ENCODE measurements at places on chromosomes 7 and 10.

DNA sequence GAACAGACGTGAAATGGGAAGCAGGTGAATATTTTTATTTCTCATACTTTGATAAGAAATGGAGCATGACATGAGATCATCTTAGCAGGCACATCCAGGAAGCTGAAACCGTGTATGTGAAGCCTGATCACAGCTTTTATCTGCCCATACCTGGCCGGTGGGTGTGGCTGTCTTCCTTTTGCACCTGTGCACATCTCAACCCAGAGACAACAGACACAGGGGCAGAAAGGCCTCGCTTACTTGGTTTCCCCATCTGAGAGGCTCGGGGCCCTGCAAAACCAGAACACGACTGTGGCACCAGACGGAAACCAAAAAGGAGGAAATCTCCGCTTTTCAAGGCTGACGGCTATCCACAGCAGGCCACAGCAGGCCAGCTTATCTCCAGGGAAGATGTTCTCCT, 116.4 kb downstream of the TCERG1L start:
- DNase-seq, result no peak

- no peak for DNase-seq
Measured at GRCh38 chr7:153383781-153384180, 624.2 kb downstream of the ACTR3B start.

- DNase-seq, result no peak
Measured at GRCh38 chr10:7444551-7445121, 33.8 kb upstream of the SFMBT2 start.

DNA sequence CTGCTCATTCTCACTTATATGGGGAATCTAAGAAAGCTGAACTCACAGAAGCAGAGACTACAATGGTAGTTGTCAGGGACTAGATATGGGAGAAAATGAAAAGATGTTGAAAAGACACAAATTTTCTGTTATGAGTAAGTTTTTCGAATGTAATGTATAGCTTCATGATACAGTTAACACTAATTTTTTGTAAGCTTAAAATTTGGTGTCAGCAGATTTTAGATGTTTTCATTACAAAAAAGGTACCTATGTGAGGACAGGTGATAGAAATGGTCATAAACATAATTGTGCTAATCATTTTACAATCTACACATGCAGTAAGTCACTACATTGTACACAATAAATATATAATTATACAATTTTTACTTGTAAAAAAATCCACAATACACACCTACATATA, 286.6 kb downstream of the ZNF33B start:
- no peak for DNase-seq

DNA sequence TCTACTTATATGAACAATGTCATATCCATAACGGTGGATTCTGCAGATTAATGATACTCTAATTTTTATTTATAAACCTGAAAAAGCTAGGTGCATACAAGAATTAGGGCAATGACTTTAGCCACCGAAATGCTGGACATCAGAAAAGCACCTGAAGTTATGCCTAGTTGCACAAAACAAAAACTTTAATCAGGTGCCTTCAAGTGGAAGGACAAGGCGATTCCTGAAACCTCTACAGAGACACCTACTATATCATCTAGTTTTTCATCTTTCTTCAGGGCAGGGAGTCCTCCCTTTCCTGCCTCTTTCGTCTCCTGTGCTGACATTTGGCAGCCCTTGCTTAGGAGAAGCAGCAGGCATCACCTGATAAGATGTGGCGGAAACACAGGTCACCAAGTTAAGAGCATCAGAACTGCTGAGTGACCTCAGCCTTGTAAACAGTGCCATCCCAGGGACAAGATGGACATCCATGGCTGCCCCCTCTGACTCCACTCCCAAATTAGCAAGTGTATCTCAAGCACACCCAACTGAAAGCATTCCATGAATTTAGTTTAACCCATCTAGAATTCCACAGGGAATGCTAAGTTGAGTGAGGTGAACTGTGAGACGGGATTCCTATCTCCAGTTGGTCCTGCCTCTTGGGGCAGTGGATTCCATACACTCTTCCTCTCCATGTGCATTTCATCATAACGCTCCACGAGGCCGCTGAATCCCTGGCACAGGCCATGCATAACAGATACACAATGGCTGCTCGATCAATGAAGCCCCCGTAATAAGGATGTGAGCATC, 5.8 kb downstream of the ITPRIP start:
- DNase-seq, result no peak

GRCh38 chr10:110900983-110901382, 18.0 kb downstream of the BBIP1 start:
- no peak for DNase-seq

DNA sequence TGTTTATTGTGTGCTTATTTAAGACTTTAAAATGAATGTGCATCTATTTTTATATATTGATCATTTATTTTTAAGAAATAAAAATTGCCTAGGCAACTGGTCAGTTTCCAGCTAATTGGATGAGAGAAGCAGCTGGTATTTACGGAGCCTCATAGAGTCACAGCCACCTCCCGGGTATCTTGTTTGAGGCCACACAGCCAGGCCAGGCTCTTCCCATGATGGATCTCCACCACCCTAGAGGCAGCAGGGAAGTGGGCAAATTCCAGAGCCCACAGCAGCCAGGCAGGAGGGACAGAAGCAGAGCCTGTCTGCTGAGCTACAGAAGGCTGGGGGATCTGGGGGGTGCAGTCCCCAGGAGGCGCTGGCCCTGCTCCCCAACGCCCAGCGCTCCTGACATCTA, 61.6 kb downstream of the CLEC2L start:
- DNase-seq, result no peak

DNA sequence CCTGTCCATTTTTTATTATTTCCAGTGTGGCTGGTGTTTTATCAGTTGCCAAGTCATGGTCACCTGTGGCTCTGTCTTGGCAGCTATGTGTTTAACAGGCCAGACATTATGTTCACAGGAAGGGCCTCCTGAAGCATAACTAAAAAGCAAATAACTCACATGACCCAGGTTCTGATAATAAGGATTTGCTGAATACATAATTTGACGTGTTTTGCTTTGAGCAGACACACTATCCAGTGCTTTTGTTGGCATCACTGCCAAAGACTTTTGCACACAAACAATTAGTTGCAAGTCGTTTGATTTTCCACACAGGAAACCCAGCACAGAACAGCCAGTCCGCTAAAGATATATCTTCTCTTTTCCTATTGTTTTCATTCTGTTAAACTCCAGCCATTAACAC, 173.6 kb downstream of the ARL4A start:
- no peak for DNase-seq

DNA sequence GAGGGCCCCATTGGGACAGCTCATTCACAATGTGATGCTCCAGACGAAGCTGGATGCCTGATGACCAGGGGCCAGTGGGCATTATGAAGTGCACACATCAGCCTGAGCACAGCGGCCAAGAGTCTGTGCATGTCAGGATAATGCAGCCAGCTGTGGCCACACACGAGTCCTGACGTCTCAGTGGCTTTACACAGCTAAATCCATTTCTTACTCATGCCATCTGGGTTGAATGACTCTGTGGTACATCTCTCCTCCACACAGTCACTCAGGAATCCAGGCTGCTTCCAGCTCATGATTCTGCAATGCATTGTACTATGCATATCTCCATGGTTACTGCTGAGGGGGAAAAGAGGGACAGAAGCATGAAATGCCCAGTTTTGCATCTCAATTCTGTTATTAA, 123.6 kb downstream of the PRLHR start:
- DNase-seq, result no peak

DNA sequence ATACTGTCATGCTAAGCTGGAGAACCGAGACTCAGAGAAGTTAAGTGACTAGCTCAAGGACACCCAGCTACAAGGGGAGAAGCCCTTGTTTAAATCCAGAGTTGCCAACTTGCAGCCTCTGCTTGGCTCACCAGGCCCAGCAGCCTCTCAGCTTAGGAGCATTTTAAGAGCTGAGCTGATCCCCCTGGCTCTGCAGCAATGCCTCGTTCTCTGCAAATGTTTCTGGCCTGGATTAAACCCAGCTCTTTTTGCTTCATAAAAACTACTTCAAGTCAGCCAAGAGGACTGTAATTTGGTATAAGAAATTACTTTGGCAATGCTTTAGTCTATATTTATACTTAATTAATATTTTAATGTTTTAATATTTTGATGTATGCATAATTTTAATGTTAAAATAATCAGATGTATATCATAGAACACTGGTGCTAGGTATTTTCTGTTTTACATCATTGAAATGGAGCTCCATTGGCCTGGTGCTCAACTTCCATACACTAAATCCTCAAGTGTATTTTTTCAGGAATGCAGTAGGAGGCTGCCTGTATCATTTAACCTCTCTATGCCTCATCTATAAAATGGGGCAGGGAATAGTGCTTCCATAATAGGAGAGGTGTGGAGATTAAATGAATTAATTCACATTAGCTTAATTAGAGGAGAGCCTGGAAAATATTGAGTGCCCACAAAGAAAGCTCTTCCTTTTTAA, 184.2 kb downstream of the EMX2 start:
- no peak for DNase-seq

DNA sequence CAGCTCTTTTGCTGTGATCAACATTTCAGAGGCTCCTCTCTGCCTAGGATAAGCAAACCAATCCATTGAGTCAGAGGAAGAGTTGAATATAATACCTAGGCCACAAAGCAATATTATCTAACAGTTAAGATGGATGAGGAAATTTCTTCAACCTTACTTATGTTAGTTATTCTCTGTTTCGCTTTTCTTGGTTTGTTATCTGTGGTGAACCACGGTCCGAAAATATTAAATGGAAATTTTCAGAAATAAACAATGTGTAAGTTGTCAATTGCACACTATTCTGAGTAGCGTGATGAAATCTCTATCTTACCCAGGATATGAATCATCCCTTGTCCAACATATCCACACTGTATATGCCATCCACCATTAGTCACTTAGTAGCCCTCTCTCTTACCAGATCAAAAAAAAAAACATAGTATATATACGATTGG, 1.5 kb upstream of the HTR7 start:
- DNase-seq, result peak; percentile 20

DNA sequence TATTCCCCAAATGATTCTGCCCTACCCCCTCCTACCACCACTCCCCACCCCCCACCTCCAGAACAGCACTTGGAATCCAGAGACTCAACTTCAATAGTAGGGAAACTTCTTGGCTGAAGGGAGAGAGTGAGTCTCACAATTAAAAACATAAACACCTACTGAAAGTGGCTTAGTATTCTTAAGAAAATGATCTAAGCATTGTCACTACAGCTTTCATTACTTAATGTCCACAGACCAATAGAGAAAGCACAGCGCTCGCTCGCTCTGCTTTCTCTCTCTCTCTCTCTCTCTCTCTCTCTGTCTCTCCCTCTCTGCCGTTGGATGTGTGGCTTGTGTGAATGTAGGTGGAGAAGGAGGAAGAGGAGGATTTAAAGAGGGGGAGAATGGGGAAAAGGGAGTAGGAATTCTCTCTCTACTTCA, 1.5 kb upstream of the SEMA3A start:
- DNase-seq, result no peak

- no peak for DNase-seq
Measured at GRCh38 chr7:88090240-88090639, 129.6 kb downstream of the SRI start.
